ENCODE measurements at places on chromosomes 13 and 19. TPM values are rescaled to one million over a fixed set of nuclear protein-coding genes. Genes with fewer than 3 reads are reported as not detected.

The UPK1A gene
- not detected for total RNA-seq

The SELENOV gene
- not detected for total RNA-seq

The HIPK4 gene
- total RNA-seq, result not detected

The JSRP1 gene
- total RNA-seq, result not detected

Data from myometrial cell (primary cell).